ENCODE measurements at places on chromosomes 6 and 20. TPM values are rescaled to one million over a fixed set of nuclear protein-coding genes. Genes with fewer than 3 reads are reported as not detected.

Gene TP53INP2
- 72.7 TPM for total RNA-seq

DNA sequence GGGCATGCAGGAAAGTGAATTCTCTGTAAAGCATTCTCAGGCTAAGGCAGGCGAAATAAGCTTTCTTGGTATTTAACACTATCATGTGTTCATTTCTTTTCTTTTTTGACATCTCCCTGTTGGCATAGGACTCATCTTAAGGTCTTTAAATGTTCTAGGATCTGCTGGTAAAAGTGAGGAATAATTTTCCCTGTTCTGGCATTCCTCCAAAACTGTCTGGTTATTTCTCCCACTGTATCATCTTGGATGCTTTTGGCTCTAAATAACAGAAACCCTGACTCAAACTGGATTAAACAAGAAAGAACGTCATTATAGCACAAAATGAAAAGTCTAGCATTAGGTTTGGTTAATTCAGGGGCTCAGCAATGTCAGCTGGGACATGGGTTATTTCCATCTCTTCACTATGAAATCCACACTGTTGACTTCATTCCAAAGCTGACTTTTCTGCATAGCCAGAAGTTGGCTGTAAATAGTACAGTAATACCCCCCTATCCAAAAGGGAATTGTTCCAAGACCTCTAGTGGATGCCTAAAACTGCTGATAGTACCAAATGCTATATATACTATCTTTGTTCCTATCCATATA, 37.9 kb upstream of the SNAP25 start:
- DNase-seq, result no peak

GRCh38 chr20:46150943-46151342, 32.8 kb downstream of the CD40 start:
- DNase-seq, result no peak

DNA sequence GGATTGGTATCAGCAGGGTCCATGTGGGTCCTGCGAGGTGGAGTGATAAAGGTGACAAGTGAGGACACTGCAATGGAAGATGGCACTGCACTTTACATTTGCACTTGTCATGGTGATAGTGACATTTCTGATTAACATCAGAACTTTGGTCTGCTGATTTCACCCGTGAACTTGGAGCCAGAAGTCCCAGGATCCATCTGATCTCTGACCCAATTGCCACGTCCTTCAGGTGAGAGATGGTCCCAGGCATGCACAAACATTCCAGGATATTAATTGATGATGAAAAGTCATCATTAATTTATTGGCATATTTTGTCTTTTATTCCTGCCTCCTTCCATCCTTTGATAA, 9.8 kb upstream of the GHRH start:
- DNase-seq, result no peak

DNA sequence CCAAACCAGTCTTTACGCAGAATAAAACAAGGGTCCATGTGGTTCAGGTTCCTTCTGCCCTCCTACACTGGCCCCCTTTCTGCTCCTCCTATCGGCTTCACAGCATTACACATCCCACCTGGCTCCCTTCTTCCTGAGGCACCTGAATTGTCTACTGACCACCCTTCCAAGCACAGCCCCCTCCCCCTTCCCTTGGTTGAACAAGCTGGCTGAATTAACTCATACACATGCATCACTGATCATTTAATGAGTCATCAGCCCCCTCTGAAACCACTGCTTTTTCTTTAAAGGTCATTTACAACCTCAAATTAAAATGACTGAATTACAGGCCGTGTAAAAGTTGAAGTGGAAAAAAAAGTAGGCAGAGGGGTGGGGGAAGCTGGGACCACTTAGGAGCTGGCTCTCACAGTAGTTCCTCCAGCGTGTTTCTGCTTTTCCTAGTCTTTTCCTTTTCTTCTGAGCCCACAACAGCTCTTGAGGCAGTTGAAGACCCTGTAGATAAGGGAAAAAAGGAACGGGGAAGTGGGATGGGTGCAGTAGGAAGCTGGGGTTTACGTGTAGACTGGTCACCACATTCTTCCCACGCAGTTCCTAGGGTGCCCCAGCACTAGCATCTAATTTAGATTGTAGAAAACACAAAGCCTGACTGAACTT, 67.6 kb downstream of the FYN start:
- DNase-seq, result no peak

DNA sequence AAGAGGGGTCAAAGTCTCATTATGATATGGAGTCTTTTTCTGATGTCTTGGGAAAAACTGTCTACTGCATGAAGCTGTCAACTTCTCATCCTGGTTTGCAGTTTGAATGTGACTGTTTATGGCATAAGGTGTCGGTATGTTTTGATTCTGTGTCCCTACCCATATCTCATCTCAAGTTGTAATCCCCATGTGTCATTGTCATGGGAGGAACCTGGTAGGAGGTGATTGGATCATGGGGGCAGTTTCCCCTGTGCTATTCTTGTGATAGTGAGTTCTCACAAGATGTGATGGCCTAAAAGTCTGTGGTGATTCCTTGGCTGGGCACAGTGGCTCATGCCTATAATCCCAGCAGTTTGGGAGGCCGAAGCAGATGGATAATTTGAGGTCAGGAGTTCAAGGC, 47.6 kb downstream of the MRAP2 start:
- no peak for DNase-seq

DNA sequence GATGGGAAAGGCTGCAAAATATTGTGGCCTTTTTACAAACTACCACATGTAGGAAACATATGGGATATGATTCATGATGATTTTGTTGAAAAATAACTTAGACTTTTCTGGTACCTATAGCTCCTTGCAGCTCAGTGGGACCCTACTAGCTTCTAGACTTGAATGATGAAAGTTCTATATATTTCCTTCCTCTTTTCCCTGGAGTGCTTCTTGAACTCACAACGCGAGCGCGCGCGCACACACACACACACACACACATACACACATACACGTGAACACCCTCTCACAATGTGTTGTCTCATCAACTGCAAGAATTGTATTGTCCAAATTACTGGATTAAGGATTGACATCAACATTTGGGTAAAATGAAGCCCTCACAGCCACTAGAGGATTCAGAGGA, 61.9 kb downstream of the TOX2 start:
- DNase-seq, result peak; percentile 47

GRCh38 chr20:9744551-9744950, 94.3 kb downstream of the PAK5 start:
- no peak for DNase-seq

DNA sequence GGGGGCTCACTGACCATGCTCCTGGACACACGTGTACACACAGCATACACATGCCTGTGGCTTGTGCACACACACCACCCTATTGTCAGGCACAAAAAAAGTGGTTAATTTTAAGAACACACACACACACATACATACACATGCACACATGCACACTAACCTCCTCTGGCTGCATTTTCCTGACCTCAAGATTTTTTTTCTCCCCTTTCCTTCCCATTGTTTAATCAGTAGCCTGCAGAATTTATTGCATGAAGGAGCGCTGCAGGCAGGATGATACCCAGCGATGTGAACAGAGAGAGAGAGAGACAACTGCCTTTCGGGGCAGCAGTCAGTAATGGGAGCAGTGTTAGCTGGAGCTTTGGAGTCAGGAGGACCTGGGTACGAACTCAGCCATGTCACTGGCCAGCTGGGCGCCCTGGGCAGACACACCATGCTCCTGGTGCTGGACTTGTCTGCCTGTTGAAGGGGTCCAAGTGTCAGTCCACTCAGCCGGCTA, 990 bp upstream of the TRAF3IP2 start:
- DNase-seq, result no peak

GRCh38 chr6:37020381-37020780, 14.9 kb downstream of the FGD2 start:
- DNase-seq, result no peak

- DNase-seq, result no peak
Observed at GRCh38 chr6:12090714-12091113, 78.6 kb downstream of the HIVEP1 start.

DNA sequence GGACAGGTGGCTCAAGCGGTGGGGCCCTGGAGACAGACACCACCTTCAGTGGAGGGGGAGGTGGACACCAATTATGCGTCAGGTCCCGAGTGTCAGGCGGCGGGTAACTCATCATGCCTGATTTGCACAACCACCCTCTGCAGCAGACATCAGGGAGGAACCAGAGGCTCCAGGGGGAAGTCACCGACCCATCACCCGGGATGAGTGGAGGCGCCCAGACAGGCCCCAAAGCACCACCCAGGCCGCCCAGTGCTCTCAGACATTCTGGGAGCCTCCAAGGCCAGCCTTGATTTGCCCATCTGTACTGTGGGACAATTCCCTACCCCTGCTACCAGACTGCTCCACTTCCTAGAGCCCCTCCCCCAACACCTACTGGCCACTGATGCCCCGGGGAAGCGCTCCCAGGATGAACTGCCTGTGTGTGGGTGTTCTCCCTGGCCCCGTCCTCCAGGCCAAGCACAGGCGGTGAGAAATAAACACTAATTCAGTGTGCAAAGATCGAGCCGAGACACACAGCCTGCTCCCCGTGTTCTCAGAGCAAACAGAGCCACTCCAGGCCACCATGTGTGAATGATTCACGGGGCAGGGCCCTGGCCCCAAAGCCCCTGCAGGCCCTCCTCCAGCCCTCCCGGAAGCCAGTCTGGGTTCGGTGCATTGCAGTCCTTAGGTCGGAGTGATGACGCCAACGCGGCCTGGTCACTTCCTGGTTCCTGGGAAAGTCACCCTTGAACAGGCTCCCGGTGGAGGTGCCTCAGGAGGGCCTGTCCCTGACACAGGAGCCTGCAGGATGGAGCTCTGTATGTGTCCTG, 107.2 kb downstream of the ASXL1 start:
- peak; percentile 83 for DNase-seq

- no peak for DNase-seq
Observed at GRCh38 chr6:110282412-110282811, 75.7 kb downstream of the METTL24 start.

DNA sequence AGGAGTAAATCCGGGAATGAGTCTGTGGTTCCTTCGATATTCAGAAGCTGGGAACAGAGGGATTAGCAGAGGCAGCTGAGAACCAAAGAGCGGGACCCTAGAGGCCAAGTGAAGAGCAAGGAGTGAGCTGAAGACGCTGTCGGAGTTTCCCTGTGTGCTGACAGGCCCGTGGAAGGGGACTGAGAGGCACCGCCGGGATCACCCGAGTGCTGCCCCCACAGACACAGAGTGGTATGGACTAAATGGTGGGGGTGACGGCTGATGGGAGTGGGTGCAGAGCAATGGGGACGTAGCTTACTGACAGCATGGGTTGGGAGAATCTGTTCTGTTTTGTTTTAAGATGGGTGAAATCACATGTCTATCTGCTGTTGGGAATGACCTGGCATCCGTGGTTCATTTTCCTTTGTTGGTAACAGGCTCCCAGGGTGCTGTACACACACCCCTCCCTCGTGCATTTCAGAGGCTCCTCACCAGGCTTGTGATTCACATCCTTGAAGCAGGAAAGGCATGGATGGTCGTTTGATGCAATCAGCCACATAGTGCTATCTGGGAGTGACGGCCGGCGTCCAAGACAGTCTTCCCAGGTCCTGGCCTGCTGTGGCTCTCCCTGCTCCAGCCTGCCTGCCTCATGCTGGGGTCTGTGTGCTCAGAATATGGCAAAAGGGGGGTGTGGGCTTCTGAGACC, 97.4 kb downstream of the THBS2 start:
- DNase-seq, result no peak

Data from right cardiac atrium (tissue), 5 donors.